ENCODE measurements at places on chromosomes 5 and 9. TPM values are rescaled to one million over a fixed set of nuclear protein-coding genes. Genes with fewer than 3 reads are reported as not detected.

Gene CDHR2
- total RNA-seq, result 0.32 TPM

Gene SLC27A6
- not detected for total RNA-seq

Gene GRM6
- total RNA-seq, result under 0.01 TPM

Gene IFNE
- total RNA-seq, result 3.8 TPM

Gene THBS4
- 1.6 TPM for total RNA-seq

Gene PDE8B
- total RNA-seq, result not detected
